ENCODE measurements at places on chromosomes 16 and 17.

DNA sequence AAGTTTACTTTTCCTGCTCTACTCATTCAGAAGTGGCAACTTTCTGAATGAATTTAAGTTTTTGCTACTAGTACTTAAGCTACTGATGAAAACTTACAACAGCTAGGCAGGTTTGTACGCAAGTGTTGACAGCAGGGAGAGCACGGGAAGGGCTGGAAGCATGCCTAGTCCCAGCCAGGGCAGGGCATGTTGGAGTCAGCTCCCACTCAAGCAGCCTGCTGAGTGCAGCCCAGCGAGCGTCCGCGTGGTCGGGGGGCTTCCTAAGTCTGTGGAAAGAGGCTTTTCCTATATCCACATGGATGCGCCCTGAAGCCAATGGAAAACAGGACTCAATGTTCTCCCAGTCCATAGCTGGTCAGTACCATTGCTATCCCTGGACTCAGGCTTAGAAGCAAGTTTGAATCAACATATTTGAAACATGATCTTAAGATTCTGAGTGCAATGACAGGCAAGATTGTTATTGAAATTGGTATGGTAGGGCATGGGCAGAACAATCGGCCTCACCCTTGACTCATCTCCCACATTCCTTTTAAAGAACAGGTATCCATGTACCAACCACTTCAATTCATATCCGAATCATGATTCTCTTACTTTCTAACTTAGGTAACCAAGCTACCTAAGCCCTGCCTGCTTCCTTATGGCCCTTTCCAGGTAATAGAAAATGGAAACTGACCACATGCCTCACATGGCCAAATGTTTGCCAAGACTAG is 22.5 kb downstream of the CYB5D2 start:
- DNase-seq = no peak

DNA sequence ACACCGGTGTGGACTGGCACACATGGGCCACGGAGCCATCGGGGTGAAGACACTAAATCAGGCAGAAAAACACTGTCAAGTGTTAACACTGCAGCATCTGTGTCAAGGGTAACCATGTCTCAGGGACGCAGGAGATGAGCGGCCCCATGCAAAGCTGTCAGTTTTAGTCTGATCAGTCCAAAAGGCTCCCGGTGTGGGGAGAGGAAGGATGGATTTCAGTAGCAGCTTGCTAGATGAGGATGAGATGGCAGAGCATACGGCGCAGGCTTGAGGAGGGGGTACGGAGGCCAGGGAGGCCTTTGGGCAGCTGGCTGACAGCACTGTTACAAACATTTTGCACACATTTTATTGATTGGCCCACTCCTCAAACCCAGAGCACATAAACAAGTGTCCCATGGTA is 98.1 kb downstream of the GNAO1 start:
- no peak for DNase-seq

DNA sequence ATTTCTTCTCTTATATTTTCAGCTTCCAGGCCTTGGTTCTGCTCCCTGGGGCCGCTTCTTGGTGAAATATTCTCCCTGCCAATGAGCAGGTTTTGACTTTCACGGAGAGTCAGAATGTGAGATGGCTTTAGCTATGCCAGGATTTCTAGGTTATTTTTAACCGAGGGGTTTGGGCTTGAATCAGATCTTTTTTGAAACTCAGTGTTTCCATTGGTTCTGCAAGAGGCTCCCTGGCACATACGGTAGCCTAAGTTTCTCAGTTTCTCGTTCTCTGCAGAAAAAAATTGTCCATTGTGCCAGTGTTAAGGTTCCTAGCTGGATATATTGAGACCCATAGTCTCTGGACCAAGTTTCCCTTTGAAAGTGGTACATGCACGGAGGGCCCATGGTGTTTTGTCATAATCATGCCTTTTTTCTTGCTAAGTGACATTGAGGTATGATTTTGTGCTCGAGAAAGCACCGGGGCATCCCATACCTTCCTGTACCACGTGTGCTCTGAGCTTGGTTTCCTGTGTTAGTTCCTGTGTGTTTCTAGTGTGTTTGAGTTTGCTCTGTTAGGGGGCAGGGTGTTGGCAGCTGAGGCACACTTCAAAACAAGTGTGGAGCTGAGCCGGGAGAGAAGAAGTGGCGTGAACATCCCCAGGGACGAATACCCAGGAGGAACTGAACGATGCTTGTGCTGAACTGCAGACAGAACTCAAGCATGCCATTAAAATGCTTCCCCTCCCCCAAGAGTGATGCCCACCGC is 127.2 kb downstream of the HS3ST3B1 start:
- peak; percentile 32 for DNase-seq

GRCh38 chr17:2796164-2797125 is at the start of gene RAP1GAP2:
TSS of gene RAP1GAP2 (plus strand) at chr17:2796438. CDS start at chr17:2796528, 90 bp downstream.
- peak; percentile 35 for DNase-seq

GRCh38 chr16:23008041-23008440 is 141.2 kb downstream of the USP31 start:
- no peak for DNase-seq

GRCh38 chr17:29020576-29020975 is 14.7 kb upstream of the SEZ6 start:
- DNase-seq = no peak

GRCh38 chr16:9946022-9946720 is 236.1 kb downstream of the GRIN2A start:
- no peak for DNase-seq

GRCh38 chr17:3890082-3890877 is 2.6 kb downstream of the CAMKK1 start:
- DNase-seq = peak; percentile 32

DNA sequence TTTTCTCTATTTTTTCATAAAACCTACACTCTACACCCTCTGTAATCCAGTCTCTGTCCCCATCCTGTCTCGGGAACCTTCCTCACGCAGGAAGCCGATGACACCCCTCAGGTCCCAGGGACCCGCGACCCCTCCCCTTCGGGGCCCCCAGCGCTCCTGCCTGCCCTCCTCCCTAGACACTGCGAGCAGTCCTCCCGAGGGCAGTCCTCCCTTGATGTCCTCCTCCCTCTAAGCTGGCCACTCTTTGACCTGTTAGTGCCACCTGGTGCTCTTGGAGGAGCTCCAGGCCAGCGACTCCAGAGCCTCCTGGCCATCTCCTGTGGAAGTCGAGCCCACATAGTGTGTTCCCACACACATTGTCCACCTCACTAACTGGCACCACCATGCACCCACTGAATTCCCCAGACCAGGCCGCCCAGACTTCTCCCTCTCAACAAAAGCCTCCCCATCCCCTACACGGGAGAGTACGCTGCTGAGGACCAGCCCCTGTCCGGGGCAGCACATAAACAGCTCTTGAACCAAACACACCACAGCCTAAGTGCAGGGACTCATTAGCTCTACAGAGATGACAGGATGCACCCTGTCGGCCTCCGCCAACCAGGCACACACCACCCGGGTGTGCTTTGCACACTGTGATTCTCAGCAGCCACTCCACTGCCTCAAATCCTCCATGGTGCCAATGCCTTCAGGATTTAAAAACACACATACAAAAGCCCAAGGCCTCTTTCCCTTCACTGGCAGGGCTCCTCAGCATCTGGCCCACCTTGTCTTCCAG is 9.3 kb downstream of the OSBPL7 start:
- DNase-seq = no peak

GRCh38 chr16:47144559-47144877 is 773 bp upstream of the NETO2 start:
- no peak for DNase-seq

DNA sequence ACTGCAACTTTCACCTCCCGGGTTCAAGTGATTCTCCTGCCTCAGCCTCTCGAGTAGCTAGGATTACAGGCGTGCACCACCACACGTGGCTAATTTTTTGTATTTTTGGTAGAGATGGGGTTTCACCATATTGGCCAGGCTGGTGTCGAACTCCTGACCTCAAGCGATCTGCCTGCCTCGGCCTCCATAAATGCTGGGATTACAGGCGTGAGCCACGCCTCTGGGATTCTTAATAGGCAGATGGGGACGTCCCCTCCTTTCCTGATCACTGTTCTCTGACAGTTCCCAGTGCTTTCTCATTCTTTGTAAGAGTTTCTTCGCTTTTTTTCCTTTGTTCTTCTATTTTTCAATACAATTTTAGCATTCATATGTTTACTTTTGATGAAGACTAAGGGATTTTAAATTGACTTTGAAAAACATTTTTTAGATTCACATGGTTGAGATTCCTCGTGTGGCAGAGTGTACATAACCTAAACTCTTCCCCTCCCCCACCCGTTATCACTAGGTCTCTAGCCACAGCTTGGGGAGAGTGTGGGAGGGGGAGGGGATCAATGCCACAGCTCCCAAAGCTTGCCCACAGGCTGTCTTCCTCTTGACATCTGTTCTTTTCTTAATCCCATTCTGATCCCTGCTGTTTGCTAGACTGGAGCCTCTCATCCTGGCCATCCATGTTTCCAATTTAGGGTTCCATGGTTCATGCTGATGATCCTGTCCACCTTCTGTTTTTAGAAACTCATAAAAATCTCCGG is 11.0 kb downstream of the ADORA2B start:
- no peak for DNase-seq

- DNase-seq = no peak
Measured at GRCh38 chr16:29765167-29766032, 12.7 kb upstream of the ZG16 start.

GRCh38 chr17:18253187-18253884 is 5.2 kb downstream of the FLII start:
- no peak for DNase-seq

- DNase-seq = no peak
Measured at GRCh38 chr17:82627405-82627804, 20.8 kb downstream of the WDR45B start.
